T-helper 1 cell (primary cell): ENCODE measurements at places on chromosomes 11 and 22.

DNA sequence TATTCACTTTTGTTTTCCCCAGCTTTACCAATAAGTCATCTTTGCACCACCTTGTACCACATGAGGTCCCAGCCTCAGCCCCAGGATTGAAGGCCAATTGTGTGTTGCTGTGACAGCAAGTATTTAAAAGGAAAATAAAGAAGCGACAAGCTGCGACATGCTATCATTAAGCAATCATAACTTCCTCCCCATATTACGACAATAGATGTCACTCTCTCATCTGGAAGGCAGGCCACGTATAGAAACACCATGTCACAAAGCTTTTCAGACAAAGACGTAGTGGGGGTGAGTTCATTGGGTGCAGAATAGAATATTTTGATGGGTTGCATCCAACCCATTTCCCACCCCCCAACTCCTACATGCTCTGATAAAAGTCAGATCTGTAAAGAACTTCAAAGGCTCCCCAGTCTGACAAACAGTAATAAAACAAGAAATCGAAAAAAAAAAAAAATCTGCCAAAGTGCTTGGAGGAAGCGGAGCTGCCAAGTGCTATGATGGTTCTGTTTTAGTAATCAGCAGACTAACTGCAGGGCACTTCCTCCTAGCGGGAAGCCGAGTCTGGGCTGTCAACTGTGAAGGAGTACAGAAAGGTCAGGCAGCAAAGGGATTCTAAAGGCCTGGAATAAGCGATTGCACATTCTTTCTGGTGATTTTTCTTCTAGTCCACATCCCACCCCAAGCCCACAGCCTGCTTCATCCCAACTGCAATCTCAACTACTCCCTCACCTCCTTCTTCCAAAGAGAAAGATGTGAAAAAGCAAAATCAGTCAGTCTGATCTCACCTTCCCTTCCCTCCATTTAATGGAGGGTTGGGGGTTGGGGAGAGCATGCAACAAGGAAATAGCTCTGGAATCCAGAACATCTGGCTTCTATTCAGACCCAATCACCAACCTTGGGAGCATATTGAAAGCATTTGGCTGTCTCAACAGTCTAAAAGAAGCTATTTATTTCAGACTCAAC is 131.4 kb upstream of the UBASH3B start:
- DNase-seq, result no peak

DNA sequence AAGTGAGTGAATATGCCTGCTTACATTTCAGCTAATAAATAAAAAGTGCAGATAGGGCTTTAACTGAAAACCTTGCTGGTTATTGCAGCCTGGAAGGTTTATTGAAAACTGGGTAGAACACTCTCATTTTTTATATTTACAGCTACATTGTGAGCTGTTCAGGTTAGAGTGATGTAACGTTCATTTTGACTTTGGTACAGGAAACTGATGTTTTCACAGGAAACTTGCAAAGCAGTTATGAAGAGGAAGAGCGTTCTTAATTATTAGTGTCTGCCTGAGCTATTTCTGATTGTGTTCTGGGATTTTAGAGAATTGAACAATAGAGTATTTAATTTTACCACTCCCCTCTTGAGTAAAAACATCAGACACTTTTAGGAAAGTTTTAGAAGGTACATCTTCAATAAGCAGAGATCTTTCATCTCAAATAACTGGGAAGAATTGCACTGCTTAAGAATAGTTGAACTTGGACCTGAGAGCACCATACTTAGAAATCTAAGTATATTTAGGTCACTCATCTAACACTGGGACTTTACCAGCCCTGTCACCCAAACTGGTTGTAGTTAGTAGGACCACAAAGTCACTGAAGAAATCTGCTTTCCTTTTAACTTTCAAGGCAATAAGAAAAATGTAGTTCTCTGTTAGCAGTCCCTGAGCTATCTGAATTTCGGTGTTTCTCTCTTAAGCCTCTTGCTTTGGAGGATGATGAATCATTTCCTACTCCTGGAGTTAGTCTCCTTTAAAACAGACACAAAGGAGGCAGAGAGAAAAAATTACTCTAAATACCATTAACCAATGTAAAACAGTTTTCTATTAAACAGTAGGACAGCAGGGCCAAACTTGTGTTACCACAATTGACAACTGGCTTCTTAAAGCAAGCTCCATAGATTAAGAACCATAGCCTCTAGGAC is 128.6 kb upstream of the DDI1 start:
- peak; percentile 8 for DNase-seq

DNA sequence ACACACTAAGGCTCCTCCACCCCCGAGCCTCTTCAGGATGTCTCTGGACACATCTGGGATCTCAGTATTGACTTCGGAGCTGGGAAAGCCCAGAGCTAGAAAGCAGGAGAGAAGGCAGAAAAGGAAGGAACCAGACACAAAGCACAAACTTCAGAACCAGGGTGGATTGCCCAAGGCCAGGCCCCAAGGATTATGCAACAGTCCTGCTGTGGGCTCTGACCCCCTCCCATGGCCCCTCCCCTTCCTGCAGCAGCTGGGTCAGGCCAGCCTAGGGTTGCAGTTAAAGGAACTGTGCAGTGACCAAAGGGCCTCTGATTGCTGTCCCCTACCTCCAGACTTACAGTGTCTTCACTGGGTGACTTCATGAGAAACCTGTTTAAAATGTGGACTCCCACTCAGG is 5.3 kb downstream of the KCNE3 start:
- no peak for DNase-seq

DNA sequence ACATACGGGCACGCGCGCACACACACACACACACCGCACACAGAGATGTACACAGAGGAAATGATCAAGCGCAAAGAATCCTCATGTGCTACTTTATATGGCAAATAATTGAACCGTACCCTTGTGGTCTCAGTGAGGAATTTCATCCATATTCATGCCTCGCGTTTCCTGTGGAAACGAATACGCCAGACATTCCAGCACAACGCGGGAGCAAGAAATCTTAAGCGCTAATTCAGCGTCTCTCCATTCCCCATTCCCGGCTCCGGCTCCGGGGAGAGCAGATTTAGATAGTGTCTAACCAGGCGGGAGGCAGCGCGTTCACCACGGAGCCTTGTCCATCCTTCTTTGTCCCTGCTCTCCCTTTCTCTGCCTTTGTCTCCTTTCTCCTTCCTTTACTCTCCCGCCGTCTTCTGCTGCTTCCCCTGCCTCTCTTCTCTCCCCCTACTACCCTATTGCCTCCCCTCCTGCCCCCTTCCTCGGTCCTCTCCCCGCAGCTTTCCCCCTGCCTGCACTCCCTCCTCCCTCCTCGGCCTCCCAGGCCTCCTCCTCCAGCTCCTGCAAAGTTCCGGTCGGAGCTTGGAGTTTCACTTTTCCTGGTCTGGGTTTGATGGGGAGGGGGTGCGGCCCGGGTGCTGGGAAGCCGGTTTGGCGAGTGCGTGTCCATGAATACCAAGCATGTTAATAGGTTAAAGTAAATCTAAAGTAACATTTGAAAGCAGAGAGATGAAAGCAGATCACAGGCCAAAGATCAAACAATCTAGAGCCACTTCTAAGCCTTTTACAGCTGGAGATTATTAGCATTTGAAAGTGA is 579.3 kb downstream of the BUD13 start:
- no peak for DNase-seq

DNA sequence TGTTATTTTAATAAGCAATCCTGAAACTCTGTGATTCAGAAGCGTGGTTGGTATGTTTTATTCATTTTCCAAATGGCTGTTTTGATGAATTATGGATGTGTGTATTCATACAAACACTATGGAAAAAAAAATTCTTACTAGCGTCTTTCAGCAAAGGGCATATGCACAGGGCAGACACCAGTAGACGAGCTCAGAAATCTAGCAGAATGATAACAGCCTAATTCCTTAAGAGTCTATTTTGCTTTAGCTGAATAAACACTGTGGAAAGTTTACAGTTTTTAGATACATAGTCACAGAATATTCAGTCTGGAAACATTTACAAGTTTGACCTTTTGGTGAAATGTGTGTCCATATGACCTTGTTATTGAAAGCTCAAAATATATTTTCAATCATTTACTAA is 418.8 kb upstream of the LUZP2 start:
- DNase-seq, result no peak

DNA sequence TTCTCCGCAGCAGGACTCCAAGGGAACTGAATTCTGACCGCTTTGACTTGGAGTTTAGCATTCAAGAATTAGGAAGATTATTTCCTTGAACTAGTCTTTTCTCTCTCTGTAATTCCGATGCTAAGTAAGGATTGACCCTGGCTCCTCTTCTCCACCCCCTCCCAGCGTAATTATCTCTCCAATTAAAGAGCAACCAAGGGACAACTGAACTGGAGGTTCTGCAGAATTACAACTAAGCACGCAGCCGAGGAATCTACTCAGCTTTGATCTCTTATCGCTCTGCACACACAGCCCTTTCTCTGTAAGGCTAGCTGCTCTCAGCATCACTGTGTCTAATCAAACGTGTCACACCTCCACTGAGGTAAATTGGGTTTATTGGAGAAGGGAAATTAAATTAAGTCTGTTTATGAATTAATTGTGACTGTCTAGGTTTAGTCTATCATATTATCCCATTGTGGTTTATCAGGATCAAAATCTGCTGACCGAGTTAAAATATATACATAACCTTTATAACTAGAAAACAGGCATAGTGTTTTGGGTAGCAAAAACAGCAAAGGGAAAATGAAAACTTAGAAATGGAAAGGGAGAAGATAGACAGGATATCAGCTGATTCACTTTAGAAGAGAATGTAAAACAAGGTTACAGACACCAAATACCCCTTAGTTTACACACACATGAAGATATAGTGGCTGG is 241.3 kb upstream of the LARGE1 start:
- no peak for DNase-seq

DNA sequence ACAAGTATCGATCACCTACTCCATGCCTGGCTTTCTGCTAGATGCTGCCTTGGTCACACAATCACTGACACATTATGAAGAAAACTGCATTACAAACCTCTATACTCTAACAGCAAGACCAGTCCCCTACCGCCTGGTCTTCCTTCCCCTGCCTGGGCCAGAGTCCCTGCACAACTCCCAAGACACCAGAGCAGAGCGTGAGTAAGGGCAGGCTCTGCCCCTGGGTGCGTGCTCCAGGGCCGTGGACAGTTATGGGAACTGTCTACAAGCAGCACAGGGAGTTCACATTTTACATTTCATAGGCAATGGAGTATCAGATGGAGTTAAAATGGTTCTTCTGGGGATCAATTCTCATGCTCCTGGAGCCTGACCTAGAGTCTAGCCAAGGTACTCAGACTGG is 6.5 kb downstream of the FZD4 start:
- no peak for DNase-seq

GRCh38 chr11:13364388-13364787 is 86.8 kb downstream of the BMAL1 start:
- no peak for DNase-seq

GRCh38 chr11:93783765-93784144 is 327 bp upstream of the MED17 start:
- no peak for DNase-seq
